ENCODE measurements at places on chromosomes 6 and 20. TPM values are rescaled to one million over a fixed set of nuclear protein-coding genes. Genes with fewer than 3 reads are reported as not detected.
A peak's percentile ranks its signal among the peaks of the same experiment; 100 is the strongest.

Gene HLA-DMA
- polyA plus RNA-seq = 12.6 TPM

Gene MICAL1
- polyA plus RNA-seq = 56.6 TPM

Gene C6orf118
- 1.2 TPM for polyA plus RNA-seq

Gene CST4
- not detected for polyA plus RNA-seq

Gene TMEM217
- 0.71 TPM for polyA plus RNA-seq

Gene ADAM33
- polyA plus RNA-seq = 71.3 TPM

Gene BHLHE23
- polyA plus RNA-seq = not detected

Gene RAB44
- polyA plus RNA-seq = 0.05 TPM

Gene PPIL6
- 5.2 TPM for polyA plus RNA-seq

Gene PPT2
- polyA plus RNA-seq = 34.6 TPM

DNA sequence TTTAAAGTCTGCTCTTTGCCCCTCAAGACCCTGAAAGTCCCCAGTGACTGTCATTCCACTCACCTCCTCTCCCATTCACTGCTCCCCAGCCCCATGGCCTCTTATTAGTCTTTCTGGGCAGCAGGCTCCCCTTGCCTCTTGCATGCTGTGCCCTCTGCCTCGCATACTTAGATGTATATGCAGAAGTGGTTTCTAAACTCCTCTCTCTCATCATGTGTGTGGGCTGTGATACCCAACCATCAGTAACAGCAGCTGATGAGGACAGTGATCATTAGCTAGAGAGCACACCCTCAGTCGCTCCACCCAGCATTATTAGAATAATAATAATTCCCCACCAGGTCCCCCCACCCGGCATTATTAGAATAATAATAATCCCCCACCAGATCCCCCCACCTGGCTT, 14.5 kb downstream of the PKIG start:
- no peak for DNase-seq

GRCh38 chr20:18496042-18496441, 983 bp downstream of the RBBP9 start:
- no peak for DNase-seq

GRCh38 chr20:16064989-16065707, 508.1 kb downstream of the KIF16B start:
- DNase-seq = peak; percentile 47

GRCh38 chr20:2763186-2763585, 37.2 kb downstream of the CPXM1 start:
- DNase-seq = no peak

DNA sequence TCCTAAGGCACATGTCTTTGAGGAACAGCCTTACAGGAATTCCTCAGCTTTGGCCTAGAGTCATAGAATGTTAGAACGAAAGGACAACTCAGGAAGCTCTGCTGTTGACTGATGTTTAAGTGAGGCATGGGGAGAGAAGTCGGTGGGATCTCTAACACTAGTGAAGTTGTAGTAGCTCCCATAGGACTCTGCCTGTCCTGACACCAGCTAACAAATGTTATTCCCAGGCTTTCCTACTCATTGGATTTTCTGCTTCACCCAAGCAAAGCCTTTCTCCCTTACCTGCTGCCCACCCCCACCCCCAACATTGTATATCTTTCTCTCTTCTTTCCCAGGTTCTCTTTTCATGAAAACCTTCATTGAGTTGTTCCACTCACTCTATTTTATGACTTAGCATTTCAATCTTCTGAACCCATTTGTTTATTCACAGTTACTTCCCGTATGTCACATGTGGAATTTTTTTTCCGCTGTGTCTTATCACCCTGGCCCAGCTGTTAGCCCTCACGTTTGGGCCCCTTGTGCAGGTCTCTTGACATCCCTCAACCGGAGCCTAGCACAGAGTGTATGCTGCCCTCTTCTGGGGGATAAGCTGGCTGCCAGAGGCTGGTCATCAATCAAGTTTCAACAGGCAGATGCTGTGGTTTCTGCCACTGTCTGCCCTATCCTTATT, 39.2 kb upstream of the RNF8 start:
- no peak for DNase-seq

DNA sequence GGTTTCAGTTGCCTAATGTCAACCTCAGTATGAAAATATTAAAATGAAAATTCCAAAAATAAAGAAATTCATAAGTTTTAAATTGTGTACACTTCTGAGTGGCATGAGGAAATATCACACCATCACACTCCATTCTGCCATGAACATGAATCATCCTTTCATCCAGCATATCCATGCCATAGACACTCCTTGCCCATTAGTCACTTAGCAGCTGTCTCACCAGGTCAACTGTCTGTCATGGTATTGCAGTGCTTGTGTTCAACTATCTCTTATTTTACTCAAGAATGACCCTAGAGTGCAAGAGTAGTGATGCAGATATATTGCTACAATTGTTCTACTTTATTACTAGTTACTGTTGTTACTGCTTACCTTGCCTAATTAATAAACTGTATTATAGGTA, 712.4 kb downstream of the EPHA7 start:
- no peak for DNase-seq

- no peak for DNase-seq
Measured at GRCh38 chr20:2320813-2321658, 25.2 kb downstream of the TGM3 start.

DNA sequence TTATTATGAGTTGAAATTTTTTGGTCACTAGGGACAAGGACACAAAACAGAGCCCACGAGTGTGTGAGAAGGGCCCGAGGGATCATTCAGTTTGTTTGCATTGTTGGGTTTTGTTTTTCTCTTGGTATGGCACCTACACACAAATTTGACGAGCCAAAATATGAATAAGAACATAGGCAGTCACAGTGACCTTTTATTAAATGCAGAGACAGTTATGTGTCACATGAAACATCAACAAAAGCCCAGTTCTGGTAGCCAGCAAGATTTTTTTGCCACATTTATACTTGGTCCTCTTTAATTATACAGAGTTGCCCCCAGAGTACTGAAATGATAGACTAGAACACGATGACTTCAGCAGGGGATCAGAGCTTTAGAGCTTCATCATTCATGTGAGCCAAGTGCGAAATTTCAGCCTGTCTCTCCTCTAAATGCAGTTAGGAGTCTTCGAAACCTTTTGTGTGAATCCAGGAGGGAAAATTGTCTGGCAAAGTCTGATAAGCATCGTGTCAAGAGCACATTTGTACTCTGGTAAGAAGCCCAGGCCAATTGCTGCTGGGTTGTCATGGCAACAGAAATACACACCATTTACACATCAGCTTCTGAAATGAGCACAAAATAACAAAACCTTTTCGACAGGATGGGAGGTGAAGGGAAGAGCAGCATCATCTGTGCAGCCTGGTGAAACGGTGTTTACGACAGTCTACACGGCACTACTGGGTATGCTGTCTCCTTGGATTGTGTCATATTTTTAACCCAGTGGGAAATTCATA, 79.2 kb upstream of the RIPOR2 start:
- peak; percentile 65 for DNase-seq

GRCh38 chr20:57399587-57400155, 8.5 kb downstream of the RBM38 start:
- DNase-seq = no peak

DNA sequence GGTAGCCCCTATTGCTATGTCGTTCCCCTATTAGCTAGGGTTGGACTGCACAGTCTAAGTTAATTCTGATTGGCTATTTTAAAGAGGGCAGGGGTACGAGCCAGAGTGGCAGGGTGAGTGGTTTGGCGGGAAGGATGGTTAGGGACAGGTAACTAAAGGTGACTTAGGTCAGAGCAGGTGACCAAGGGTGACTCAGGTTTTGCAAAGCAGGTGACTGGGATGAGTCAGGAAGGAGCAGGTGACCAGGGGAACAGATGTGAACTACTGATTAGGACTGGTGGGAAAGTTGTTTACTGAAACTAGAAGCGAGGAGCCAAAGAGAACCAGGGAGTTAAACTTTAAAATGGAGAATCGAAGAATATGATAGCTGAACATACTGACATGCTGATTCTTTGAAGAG, 295.2 kb downstream of the GJA1 start:
- no peak for DNase-seq

GRCh38 chr6:146090474-146090873, 61.6 kb downstream of the GRM1 start:
- no peak for DNase-seq

GRCh38 chr6:124434421-124434820, 527.8 kb upstream of the RNF217 start:
- no peak for DNase-seq

GRCh38 chr6:110617057-110617456, 140.6 kb upstream of the SLC22A16 start:
- no peak for DNase-seq

DNA sequence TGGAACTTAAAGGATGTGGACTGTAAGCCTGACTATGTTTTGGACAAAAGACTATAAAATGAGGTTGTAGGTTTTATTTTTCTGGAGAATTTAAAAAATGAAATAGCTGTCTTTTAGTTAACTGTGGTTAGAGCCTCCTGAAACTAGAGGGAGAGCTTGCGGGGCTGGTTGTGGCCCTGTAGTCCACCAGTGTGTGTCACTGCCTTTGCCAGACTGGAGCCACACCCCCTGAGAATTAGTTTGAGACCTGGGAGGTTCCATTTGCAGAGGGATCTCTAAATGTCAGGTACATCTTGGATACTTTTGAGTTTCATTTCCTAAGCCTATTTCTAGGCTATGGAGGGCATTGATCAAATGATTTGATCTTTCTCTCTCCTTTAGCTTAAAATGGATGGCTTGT, 20.8 kb downstream of the ZC2HC1B start:
- no peak for DNase-seq

DNA sequence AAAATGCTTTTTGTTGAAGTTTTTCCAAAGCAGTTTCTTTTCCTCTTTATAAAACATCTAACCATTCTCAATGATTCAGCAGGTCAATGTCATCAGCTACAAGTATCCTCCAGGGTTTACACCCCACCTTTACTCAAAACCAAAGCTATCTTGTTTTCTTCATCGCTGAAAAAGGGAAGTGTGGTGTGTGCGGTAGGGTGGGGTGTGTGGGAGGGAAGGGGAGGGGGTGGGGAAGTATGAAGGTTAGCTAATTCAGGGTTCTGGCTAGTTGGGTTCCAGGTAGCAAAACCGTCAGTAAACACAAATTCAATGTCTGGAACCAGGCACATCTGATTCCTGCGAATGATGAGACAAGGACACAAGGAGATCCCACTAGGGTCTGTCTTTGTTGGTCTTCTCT, 189.6 kb downstream of the GJA10 start:
- no peak for DNase-seq
